SHP77 (cell line): ENCODE measurements at places on chromosomes 6 and 20.

GRCh38 chr20:11989018-11989771 is 71.5 kb downstream of the BTBD3 start:
- DNase-seq, result no peak

DNA sequence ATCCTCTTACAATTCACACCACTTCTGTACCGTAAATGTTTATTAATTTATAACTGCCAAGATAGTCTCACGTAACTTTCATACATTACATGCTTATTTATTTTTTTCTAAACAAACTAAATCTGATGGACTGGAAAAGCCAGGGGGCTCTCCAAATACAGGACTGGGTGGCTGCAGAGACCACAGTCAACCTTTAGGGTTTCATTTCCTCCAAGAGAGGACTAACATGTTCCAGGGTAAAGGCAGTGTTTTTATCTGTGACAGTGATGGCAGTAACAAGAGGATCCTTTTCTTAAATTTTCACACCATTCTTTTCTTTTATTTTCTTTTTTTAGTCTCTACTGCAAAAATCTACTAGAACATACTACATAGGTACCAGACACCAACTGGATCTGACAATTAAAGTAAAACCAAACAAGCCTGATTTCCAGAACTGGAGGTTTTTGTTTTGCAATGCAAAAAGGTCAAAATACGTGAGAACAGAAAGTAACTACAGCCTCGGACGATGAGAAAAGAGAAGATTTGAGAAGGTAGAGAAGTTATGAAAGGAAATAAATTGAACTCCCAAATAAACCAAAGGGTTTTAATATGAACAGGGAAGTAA is 1.2 kb downstream of the LMBRD1 start:
- no peak for DNase-seq

GRCh38 chr20:53284256-53284655 is 309.4 kb downstream of the ZNF217 start:
- no peak for DNase-seq

DNA sequence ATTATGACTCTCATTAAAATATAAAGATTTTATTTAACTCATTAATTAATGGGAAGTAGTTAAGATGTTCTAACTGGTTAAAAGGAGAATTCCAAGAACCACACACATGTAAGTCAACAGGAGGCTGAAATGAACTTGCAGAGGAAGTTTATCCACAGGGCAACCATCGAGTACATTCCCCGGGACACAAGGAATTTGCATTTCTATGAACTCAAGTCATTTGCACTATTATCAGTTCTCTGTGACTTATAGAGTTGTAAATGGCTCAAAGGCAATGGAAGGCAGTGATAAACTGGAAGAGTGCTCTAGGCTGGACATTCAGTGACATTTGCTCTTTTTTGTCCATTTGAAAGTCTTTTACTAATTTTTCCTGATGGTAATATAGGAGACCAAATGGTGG is 97.4 kb downstream of the SNX5 start:
- DNase-seq, result no peak

- DNase-seq, result peak; percentile 12
Observed at GRCh38 chr6:119742188-119742803, 392.7 kb upstream of the MAN1A1 start.

DNA sequence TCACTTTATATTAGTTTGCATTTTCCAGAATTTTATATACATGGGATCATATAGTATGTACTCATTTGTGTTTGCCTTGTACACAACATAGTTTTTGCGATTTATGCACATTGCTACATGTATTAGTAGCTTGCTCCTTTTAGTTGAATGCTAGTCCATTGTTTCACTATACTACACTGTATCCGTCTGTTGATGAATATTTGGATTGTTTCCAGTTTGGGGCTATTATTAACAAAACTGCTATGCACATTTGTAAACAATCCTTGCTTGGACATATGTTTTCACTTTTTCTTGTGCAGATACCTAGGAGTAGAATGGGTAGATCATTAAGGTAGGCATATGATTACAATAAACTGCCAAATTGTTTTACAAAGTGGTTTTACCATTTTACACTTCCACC is 3.9 kb upstream of the LRRC1 start:
- no peak for DNase-seq

- no peak for DNase-seq
Observed at GRCh38 chr6:151393410-151393809, 2.1 kb upstream of the ZBTB2 start.

DNA sequence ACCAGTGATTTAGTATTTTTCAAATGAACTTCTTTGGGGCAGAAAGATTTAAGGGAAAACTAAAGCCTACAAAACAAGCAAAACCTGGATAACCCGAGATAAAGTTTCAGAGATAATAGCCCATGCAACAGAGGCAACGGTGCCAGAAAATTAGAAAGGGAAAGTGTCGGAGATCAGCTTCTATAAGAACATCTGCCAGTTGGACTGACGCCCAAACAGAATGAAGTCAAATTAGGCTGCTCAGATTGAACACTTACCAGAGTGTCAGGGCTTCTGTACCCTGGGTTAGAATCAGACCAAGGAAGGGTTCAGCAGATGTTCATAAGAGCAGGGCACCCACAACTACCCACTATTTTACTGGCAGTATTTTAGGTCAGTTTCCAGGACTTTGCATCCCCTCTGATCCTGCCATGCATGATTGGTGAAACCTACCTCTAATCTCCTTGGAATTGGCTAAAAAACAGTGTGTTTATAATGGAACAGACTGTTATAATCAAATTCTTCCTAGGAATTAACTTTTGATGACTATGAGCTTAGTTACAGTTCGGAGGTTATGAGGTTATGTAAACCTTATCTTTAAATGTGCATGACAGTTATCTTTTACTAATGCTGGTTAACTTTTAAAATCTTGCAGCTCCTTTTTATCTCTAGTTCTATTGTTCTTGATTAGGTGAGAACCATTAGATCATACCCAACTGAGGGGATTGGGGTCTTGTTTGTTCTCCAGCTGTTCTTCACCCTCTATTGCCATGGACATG is 13.1 kb downstream of the BMP2 start:
- DNase-seq, result no peak

DNA sequence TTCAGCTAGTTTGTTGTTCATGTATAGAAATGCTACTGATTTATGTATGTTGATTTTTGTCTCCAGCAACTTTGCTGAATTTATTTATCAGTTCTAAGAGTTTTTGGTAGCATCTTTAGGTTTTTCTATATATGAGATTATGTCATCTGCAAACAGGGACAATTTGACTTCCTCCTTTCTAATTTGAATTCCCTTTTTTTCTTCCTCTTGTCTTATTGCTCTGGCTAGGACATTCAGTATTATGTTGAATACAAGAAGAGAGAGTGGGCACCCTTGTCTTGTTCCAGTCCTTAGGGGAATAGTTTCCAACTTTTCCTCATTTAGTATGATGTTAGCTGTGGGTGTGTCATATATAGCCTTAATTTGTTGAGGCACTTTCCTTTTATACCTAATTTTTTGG is 58.2 kb downstream of the CDH26 start:
- DNase-seq, result no peak

DNA sequence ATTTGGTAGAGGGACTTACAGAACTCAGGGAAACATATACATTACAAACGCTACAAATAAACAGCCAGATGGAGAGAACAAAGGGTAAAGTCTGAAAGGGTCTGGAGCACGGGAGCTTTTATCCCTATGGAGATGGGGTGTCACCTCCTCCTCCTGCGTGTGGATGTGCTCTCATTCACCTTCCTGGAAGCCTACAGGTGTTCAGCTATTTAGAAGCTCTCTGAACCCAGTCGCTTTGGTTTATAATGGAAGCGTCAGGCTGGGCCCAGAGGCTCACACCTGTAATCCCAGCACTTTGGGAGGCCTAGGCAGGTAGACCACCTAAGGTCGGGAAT is 17.7 kb upstream of the ITCH start:
- DNase-seq, result no peak

DNA sequence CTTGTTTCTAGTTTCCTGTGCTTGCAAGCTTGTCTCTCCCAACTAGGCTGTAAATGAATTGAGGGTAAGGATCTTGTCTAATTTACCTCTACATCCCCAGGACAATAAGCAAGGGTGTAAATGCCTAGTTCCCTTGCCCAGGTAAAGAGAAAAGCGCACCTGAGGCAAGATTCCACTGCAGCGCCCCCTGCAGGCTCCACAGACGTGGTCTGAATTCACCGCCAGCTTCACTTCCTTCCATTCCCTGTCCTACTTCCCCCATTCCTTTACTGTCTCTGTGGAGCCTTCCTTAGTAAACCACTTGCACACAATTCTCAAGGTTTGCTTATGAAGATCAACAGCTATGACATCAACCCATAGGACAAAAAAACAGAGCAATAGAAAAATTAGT is 42.3 kb downstream of the ANKEF1 start:
- no peak for DNase-seq

DNA sequence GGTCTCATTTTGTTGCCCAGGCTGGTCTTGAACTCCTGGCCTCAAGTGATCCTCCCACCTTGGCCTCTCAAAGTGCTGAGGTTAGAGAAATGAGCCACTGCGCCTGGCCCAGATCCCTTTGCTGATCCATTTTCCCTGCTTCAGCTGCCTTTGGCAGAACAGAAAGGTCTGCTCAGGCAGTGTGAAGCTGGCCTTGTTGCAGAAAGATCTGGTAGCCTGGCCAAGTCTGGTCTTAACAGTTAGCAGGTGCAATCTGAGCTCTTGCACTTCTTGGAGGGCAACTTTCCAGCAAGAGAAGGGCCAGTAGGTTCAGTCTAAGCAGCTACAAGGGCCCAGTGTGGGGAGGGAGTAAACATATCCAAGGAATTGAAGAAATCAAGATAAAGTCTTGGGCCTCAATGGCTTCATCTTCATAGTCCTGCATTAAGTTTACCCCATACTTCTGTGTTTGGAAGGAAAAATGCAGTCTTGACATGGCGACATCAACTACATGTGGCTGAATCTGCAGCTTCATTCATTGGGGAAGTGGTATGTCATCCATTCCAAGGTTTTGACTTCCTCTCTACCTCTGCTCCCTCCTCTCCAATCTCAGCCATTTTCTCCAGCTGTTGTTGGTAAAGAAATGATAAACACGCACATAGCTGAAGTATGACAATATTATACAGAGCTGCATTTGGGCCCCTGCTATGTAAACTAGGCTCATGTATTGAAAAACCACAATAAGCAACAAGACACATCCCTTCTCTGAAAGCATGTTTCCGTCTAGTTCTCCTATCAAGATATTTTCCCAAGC is 39.0 kb upstream of the NEDD9 start:
- no peak for DNase-seq

- DNase-seq, result no peak
Observed at GRCh38 chr6:24775520-24776058, 852 bp downstream of the GMNN start.

- DNase-seq, result no peak
Observed at GRCh38 chr6:15751721-15752350, 89.0 kb upstream of the DTNBP1 start.

- DNase-seq, result no peak
Observed at GRCh38 chr6:2020909-2021308, 224.5 kb downstream of the GMDS start.

DNA sequence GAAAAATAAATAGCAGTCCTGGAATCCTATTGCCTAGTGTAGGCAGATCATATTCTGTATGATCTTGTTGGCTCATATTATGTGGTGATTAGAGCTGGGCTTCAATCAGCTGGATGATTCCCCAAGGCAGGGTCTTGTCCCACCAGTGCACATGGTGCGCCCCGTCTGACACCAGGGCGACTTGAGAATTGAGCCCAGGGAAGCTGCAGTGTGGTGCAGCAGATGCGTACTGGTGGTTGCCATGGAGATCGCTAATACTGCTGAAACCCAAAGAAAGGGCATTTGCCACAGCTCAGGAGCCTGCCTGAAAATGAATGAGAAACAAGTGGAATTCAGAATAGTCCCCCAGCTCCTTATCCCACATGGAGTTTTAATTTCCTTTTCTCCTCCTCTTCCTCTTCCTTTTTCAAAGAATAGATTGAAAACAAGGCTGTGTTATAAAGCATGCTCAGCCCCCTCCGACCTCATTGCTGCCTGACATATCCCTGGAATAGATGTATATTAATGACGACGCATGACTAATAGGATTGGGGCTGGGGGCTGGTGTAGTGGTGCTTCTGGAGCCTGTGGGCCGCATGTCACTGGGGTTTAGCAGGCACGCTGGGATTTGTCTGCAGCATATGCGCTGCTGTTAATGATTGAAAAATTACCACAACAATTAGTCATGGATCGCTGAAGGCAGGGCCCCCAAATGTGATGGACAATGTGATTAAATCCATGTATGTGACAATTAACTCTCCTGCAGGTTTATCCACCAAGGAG is 210.5 kb downstream of the FARS2 start:
- peak; percentile 81 for DNase-seq

- no peak for DNase-seq
Observed at GRCh38 chr20:38108986-38109541, 56.0 kb downstream of the TGM2 start.

DNA sequence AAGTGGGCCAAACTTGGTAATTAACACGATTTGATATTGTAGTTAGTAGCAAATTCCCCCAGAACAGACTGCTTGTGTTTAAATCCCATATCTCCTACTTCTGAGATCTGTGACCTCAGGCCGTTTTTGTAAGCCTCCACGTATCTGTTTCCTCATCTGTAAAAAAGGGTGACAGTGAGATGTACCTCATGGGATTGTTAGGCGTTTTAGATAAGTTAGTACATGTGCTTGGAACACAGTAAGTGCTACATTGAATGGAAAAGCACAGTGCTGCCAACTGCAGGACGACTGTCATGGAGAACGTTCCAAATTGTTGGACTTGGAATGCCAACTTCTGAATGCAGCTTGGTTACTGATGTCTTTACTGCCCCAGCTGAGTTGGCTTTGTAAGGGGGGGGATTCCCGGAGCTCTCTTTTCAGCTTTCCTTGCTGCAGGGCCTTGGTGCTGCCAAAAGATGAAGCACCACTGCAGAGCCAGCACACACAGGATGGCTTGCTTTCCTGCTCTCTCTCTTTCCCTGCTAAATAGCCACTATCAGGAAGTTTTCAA is 108.6 kb downstream of the OPN5 start:
- DNase-seq, result no peak

DNA sequence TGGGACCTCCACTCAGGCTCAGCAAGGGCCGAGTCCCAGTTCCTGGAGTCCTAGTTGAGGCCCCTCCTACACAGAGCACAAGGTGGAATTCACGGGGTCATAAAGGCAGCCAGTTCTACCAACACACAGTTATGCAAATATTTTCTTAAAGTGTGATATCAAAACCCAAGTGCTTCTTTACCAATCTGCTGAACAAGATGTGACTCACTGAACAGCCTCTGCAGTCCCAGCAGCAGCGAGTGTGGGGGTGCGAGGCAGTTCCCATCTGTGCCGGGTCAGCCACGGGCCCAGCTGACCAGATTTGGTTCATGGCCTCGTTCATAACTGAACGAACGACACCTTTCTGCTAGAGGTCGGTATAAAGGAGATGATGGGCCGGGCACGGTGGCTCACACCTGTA is 4.5 kb upstream of the TCEA2 start:
- no peak for DNase-seq

- DNase-seq, result no peak
Observed at GRCh38 chr6:29924731-29925130, 17.6 kb upstream of the HLA-A start.

DNA sequence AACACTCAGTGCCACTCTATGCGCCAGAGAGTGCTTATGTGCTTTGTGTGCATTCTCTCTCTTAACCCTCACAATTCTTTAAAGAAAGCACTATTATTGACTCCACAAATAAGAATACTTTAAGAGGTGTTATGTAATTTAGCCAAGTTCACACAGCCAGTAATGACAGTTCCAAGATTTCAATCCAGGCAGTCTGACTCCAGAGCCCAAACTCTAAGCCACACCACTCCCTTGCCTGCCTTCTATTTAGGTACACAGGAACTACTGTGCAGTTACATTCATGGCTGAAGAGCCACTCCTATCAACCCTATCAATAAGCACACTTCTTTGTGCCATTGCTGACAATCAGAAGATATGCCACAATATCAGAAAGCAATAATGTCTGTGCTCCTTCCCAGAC is 93.3 kb downstream of the PTPRK start:
- no peak for DNase-seq

- DNase-seq, result no peak
Observed at GRCh38 chr6:80440496-80441115, 334.1 kb downstream of the BCKDHB start.
